ENCODE measurements at places on chromosomes 2 and 18. TPM values are rescaled to one million over a fixed set of nuclear protein-coding genes. Genes with fewer than 3 reads are reported as not detected.

GRCh38 chr2:51079945-51080344 lies 48.0 kb upstream of the NRXN1 start:
- no peaks in the 10 kb centered on the region for H3K4me1 ChIP-seq
- no peak overlapping the region for H3K4me3 ChIP-seq
- H3K27ac ChIP-seq = no peak overlapping the region
- H3K27me3 ChIP-seq = no peaks in the 10 kb centered on the region
- no peak for DNase-seq

Gene NEB
- not detected for total RNA-seq

- H3K4me3 ChIP-seq = peak overlapping the region; percentile 45
- H3K27me3 ChIP-seq = no peaks in the 10 kb centered on the region
- peaks cover 16% of the 10 kb centered on the region for H3K4me1 ChIP-seq
- DNase-seq = peak; percentile 82
- no peak overlapping the region for H3K27ac ChIP-seq
Observed at GRCh38 chr2:121075006-121075551, 209.9 kb downstream of the TFCP2L1 start.

Gene IL1R1
- total RNA-seq = 5.0 TPM

- DNase-seq = no peak
- no peak overlapping the region for H3K4me3 ChIP-seq
- H3K4me1 ChIP-seq = peaks cover 18% of the 10 kb centered on the region
- no peaks in the 10 kb centered on the region for H3K36me3 ChIP-seq
Observed at GRCh38 chr2:176566496-176566895, 297.3 kb downstream of the MTX2 start.

Gene ACADL
- 0.24 TPM for total RNA-seq

- H3K36me3 ChIP-seq = no peaks in the 10 kb centered on the region
- H3K4me1 ChIP-seq = peaks cover 15% of the 10 kb centered on the region
- no peak overlapping the region for H3K27ac ChIP-seq
- H3K4me3 ChIP-seq = no peak overlapping the region
Observed at GRCh38 chr2:219119422-219120043, 41.1 kb downstream of the NHEJ1 start.

Gene NLRC4
- total RNA-seq = not detected

DNA sequence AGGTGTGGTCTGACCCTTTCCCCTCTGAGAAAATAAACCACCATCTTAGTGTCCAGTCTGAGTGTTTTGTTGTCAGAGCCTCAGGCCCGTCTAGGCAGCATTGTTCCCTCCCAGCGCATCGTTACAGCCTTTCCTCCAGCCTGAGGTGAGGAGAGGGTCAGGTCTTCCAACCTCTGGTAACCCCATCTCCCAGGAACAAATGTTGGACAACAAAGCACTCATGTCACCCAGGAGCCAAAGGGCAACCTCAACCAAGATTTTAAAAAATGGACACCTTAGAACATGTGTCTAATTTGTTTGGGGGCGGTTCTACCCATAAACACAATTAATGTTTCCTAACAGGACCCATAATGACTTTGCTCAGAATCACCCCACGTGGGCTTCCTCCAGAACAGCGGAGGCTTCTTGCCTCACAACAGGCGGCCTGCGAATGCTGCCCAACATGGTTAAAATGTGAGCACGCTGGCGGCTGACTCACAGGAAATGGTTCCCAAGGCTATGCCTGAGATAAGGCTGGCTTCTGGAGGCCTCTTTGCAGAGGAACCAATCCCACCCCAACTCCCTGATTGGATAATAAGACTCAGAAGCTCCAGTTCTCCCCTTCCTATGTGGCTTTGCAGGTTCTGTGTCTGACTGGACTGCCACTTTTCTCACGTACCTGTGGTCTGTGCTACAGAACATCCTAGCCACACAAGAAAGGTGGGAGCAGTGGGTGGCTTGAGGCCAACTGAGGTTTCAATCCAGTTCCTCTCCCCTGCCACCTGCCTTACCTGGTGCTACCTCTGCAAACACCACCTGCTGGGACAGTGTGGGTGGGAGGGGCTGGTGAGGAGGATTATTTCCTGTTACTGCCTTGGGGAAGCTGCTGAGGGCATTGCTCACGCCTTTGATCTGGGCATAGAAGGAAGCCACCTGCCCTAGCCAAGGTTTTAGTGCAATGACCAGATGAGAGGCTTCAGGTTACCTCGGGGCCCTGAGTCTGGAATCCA lies 108.8 kb downstream of the B3GNT2 start:
- H3K4me1 ChIP-seq = peaks cover 64% of the 10 kb centered on the region
- peak; percentile 100 for DNase-seq
- peak overlapping the region; percentile 99 for H3K27ac ChIP-seq
- no peaks in the 10 kb centered on the region for H3K36me3 ChIP-seq
- H3K27me3 ChIP-seq = no peaks in the 10 kb centered on the region
- H3K4me3 ChIP-seq = peak overlapping the region; percentile 26

Gene ABCG8
- total RNA-seq = not detected

GRCh38 chr2:236731767-236732580 lies 162.3 kb downstream of the ACKR3 start:
- no peaks in the 10 kb centered on the region for H3K27me3 ChIP-seq
- H3K27ac ChIP-seq = peak overlapping the region; percentile 81
- H3K4me1 ChIP-seq = peaks cover 24% of the 10 kb centered on the region
- peak; percentile 82 for DNase-seq
- H3K36me3 ChIP-seq = no peaks in the 10 kb centered on the region

Gene ABCB11
- not detected for total RNA-seq
